ENCODE measurements at places on chromosomes 5 and 9.

GRCh38 chr5:72149742-72150141 lies 42.5 kb downstream of the MAP1B start:
- no peak for DNase-seq

DNA sequence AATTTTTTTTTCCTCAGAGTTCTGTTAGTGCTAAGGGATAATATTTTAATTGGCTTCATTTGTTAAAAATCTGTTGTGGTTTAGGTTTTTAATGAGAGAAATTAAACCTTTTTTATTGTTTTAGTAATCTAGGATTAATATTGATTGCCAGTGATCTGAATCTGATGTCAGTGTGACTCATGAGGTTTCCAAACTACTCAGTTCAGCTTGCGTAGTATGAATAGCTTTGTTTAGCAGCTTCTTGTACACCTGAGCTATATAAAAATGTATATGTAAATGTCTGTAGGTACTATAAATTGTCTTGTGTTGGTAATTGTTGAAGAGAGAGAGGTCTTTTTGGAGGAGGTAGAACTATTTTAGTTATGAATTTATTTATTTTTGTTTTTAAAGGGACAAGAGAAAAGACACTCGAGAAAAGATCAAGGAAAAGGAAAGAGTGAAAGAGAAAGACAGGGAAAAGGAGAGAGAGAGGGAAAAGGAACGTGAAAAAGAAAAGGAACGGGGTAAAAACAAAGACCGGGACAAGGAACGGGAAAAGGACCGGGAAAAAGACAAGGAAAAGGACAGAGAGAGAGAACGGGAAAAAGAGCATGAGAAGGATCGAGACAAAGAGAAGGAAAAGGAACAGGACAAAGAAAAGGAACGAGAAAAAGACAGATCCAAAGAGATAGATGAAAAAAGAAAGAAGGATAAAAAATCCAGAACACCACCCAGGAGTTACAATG lies 26.3 kb downstream of the SREK1 start:
- no peak for DNase-seq

GRCh38 chr5:157857816-157858526 lies 974 bp downstream of the CLINT1 start:
- no peak for DNase-seq

- peak; percentile 39 for DNase-seq
Measured at GRCh38 chr5:88690409-88691229, 192.4 kb downstream of the MEF2C start.

DNA sequence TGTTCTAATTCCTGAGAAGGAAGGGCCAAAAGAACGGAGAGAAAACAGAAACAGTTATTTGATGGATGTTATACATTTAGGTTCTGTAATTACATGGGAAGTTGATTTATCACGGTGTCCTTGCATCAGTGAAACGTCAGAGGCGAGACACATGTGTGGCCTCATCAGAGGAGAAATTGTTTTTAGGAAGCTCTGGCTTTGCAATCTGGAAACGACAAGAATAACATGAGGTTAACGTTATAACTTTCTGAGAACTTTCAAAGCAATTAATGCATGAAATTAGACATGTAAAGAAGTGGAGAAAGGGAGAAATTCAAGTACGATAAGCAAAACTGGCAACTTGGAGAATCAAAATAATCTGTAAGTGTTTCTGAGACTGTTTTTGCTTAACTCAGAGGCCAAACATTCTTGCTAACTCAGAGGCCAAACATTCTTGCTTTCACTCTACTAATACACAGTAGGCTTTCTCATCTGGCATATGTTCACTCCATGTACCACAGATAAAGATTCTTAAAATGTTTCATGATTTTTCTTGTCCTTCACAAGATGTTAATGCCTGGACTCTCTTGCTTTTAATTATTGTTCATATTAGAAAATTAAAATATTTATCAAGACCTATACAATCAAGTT lies 933.0 kb downstream of the TLE4 start:
- no peak for DNase-seq

- no peak for DNase-seq
Measured at GRCh38 chr5:23930985-23931384, 423.6 kb downstream of the PRDM9 start.

- DNase-seq = no peak
Measured at GRCh38 chr9:3337515-3338225, 188.1 kb downstream of the RFX3 start.

DNA sequence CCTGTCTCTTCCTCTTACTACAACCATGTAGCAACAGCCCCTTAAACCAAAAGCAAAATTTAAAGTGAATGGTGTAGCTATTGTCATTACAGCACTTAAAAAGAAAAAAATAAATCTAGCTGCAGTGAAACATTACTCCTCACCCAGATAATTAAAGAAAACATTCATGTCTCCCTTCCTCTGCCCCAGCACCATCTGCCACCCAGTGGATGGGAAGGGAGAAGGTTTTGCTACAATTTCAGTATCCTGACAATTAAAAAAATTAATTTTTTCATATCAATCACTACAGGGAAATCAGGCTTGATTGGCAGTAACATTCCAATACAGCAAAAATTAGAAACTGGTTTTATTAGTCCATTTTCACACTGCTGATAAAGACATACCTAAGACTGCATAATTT lies 147.4 kb upstream of the PUM3 start:
- DNase-seq = no peak

DNA sequence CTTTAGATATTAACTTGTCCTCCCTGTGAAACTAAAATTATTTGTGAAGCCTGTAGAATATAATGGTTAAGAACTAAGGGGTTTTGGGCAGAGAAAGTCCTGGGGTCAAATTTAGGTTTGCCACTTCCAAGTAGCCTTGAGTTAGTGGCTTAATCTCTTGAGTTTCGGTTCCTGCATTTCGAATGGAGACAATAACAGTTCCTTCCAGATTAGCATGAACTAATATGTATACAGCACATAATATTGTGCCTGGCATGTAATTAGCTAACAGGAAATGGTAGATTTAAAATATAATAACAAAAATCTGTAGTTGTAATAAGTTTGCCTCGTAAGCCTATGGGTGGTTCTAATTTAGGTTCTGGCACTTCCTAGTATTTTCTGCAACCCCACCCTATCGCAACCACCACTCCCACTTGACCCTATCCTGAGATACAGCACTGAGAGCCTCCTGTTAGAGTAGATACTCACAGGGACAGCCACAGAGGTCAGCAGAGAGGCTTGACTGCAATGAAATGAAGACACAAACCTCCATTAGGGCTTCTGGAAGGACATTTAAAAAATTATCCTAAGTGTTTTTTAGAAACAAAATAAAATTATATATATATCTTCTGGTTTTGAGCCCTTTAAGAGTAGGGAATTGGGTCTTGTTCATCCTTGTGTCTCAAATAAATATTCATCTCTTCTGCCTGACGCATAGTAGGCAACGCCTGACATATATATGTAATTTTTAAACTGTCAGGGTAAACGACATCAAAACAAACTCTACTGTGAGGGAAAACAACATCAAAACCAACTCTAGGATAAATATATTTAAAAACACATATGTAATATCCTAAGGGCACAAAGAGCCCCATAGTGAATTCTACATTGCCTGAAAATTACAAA lies 8.5 kb downstream of the SPINK9 start:
- no peak for DNase-seq

GRCh38 chr5:32130865-32131264 lies 43.3 kb downstream of the GOLPH3 start:
- DNase-seq = no peak

- no peak for DNase-seq
Measured at GRCh38 chr9:89917861-89918260, 313.0 kb downstream of the GADD45G start.

- peak; percentile 69 for DNase-seq
Measured at GRCh38 chr9:131277910-131278701, 1.8 kb upstream of the FAM78A start.

DNA sequence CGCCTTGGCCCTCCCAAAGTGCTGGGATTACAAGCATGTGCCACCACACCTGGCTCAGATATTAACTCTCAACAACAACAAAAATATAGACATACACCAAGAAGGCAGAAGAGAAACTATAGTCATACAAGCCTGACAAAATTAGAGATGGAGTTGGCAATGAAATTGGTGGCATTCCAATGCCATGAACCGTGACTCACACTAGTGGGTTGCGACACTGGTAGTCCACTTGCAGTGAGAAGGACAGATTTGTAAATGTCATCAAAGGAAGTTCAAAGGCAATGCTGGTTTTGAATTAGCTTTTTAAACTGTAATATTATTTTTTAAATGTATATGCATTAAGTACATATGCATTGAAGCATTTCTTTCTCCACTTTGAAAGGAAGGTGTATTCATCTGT lies 8.5 kb upstream of the DNAJC25 start:
- no peak for DNase-seq

DNA sequence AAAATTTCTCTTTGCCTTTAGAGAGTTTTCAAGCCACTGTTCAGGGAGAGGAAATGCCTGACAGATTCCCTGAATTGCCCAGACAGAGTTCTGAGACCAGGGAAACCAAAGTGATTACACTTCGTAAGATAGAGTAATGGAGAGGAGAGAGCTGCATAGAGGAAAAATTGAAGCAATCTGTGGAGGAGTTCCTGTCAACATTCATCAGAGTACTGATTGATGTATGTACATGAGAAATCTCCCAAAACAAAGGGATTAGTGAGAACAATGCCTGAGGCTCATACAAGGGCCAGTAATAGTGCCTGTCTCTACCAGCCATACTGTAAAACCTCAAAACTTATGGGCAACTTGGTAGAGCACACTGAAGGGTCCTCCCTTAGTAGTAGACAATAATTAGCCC lies 79.0 kb upstream of the TRIM32 start:
- no peak for DNase-seq

DNA sequence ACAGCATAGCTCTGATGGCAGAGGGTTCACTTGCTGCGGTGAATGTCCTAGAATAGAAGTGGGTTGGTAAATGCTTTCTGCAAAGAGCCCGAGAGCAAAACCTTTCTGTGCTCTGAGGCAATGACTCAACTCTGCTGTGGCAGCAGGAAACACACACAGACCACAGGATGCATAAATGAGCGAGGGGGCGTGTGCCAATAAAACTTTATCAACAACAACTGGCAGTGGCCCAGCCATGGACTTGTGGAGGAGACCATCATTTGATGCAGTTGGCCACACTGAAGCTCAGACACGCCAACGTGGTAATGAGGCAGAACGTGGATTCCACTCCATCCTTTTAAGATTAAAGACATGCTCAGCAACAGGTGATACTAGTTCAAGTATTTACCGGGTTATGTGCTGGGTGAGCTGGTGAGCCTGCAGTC lies 6.8 kb downstream of the MRPL36 start:
- DNase-seq = no peak

DNA sequence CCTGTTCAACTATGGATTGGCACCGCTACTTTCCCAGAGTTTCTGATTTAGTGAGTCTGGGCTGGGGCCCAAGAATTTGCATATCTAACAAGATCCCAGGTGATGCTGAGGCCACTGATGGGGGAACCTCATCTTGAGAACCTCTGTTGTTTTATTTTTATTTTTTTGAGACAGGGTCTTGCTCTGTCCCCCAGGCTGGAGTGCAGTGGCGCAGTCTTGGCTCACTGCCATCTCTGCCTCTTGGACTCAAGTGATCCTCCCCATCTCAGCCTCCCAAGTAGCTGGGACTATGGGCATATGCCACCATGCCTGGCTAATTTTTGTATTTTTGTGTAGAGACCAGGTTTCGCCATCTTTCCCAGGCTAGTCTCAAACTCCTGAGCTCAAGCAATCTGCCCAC lies 35.7 kb downstream of the LMX1B start:
- DNase-seq = no peak

DNA sequence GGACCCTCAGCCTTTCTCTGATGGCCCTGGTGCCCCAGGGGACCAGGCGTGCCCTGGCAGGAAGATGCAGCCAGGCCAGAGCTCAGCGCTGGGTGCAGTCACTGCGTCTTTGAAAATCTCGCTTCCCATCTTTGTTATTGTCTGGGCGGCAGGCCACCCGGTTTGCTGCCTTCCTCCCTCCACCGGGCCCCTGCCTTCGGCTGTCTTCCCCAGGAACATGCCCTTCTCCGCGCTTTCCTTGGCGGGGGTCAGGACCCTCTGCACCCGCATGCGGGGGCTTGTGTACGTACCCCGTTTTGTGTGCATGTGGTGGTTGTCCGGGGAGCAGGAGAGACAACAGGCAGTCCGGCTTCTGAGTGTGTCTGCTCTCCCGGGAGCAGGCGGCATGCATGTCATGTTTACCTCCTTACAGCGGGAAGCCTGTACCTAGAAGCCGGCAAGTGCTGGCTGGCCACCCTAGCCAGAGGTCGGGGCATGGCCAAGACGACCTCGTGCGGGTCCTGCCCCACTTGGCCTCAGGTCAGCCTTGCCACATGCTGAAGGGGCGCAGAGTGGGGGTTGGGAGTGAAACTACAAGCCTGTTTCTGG lies 49.5 kb downstream of the DAB2IP start:
- DNase-seq = no peak

DNA sequence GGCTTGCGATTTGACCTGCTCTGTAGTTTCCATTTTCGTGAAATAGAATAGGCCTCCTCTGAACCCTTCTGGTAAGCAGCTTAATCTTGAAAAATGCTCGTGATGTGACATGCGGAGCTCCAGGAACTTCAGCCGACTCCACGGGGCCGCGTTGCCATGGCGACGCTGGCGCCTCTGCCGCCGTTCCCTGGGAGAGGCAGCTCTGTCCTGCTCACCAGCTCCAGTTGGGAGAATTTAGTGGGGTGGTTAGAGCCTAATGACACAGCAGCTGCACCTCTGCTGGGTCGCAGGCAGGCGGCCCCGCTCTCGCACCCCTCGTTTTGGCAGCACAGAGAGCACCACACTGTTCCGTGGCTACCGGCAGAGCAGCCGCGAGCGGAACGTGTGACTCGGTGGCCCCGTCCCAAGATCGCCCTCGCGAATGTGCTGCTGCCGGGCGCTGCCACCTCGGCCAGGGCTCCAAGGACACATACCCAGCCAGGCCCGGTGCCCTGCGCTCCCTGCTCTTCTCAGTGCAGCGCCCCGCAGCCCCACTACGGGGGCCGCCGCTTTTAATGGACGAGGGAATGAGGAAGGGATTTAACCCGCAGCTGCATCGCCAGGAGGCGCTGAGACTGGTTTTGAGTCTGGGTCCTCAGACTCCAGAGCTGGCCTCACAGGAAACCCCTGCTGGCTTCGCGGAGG lies 131.2 kb upstream of the LMX1B start:
- no peak for DNase-seq

DNA sequence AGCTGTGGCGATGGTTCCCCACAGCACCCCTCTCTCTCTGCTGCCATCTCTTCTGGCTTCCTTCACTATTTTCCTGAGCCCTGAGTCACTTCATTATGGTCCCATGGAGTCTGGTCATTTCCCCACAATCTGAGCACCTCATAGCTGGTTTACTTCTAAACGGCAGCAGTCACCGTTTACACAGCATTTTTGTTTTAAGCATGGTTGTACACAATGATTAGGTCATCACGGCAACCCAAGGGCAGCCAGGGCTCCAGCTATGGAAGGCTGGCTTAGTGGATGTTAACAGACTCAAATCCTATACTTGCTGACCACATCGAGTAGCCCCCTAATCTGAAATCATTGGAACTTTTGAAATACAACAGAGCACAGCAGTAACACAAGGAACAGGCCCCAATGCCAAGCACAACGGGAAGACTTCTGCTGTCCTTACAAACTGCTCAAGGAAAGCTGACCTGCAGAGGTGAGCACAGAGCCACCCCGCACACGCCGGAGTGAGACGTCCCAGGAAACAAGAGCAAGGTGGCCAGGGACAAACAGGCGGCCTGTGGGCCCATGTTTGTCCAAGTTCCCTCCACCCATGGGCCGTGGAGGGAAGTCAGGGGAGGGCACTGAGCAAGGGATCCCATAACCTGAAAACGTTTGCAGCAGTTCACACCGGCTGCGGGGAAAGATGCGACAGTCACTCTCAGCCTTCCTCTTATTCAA lies 22.9 kb downstream of the CAMSAP1 start:
- no peak for DNase-seq

- no peak for DNase-seq
Measured at GRCh38 chr5:106399391-106399790, 1271.3 kb downstream of the EFNA5 start.

- no peak for DNase-seq
Measured at GRCh38 chr5:178223828-178224335, 8.7 kb downstream of the PHYKPL start.
